ENCODE measurements at places on chromosomes 2 and 18.

DNA sequence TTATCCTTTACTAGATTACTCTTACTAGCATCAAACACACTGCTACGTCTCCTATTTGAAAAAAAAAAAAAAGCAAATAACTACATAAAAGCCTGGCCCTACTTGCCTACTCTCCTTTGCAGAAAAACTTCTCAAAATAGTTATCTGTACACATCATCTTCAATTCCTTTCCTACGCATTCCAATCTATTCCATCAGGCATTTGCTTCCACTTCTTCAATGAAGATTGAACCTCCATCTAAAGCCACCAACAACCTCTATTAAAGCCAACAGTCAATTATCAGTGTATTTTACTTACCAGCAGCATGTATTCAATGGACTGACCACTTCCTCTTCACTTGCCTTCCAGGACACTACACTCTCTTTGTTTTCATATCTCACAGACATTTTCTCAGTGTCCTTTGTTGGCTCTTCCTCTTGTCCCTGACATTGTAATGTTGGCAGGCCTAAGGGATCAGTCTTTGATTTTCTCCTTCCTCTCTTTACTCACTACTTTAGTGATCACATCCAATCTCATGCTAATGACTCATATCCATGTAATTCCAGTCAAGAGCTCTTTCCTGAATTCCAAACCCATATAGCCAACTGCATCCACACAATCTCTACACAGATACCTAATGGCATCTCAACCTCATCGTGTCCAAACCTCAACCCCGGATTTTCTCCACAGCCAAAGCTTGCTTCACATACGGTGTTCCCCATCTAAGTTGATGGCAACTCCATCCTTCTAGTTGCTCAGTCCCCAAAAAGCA, 131.3 kb downstream of the CCDC148 start:
- no peak for DNase-seq

- DNase-seq, result no peak
These were observed 112.1 kb downstream of the DTNB start for GRCh38 chr2:25561136-25561850.

GRCh38 chr2:41729800-41730364, 317.9 kb upstream of the PKDCC start:
- no peak for DNase-seq

- peak; percentile 90 for DNase-seq
These were observed 14.3 kb downstream of the MALL start for GRCh38 chr2:110101280-110101844.

GRCh38 chr2:105873281-105873680, 128.6 kb downstream of the NCK2 start:
- DNase-seq, result no peak

GRCh38 chr2:204282525-204282924, 262.8 kb upstream of the PARD3B start:
- DNase-seq, result no peak

GRCh38 chr2:213161759-213162515, 10.5 kb upstream of the IKZF2 start:
- DNase-seq, result no peak

DNA sequence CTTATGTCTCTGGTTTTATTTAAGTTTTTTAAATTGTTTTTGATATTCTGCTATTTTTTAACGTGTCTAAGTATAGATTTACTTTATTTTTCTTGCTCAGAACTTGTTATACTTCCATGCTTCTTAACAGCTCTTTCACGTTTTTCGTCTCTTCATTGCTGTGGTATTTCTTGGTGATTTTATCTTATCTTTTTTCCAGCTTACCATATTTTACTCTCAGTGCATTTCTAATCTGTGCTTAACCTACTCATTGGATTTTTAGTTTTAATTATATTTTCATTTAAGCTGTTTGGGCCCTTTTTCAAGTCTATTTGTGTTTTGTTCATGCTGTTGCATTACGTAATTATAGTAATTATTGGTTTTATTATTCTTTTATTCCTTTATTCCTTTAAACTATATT, 11.1 kb downstream of the SLC9A2 start:
- no peak for DNase-seq

DNA sequence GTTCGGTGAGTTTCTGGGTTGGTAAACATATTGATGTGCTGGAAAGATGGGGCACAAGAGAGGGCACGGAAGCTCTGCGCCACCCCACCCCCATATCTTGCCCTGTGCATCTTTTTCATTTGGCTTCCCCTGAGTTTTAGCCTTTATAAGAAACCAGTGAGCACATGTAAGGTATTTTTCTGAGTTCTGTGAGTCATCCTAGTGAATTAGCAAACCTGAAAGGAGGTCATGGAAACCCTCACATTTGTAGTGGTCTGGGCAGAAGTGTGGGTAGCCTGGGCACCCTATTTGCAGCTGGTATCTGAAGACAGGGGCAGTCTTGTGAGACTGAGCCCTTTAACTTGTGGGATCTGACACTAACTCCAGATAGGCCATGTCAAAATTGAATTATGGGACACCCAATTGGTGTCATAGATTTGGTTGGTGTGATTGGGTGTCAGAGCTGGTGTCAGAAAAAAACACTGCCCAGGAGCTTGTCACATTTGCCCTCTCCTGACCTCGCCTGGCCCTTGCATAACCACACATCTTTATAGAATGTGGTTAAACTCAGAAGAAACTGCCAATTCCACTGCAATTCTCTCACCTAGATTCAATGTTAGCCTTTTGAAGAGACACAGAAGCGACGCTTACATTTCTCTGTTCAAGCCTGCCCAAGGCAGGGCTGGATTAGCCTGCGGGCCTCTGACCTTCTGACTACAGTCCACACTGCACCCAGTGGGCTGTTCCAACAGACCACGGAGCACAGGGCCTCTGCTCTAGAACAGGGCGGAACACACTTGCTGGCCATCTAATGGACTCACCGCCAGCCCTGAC, 12.0 kb upstream of the GALM start:
- DNase-seq, result no peak

DNA sequence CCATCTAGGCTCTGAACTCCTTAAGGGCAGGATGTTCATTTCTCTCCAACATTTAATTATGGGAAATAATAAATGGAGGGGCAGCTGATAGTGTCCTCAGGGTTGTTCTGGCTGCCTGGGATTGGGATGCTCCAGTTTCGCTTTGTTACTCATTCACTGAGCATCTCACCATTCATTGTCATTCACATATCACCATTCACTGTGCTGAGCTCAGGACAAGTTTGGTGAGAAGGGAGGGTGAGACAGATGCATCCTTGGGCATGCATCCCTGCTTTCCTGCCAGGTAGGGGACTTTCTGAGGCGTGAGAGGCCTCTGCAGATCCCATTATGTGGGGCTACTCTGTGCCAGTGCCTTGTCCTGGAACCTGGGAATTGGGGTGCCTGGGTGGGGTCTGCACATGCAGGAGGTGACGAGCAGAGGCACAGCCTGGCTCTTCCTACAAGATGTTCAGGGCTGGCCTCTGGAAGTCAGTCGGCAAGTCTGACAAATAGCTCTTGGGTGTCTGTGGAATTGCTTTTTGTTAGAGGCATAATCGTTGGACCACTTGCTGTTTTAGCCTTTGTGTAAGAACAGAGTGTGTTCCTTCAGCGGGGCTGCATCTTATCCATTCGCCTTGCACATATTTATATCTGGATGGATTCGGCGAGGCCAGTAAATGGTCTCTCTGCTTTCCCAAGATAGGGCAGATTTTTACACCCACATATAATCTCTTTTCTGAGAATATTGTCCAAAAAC, 323.2 kb upstream of the THSD7B start:
- DNase-seq, result no peak

- peak; percentile 11 for DNase-seq
These were observed 34.8 kb upstream of the HNMT start for GRCh38 chr2:137929519-137929916.

DNA sequence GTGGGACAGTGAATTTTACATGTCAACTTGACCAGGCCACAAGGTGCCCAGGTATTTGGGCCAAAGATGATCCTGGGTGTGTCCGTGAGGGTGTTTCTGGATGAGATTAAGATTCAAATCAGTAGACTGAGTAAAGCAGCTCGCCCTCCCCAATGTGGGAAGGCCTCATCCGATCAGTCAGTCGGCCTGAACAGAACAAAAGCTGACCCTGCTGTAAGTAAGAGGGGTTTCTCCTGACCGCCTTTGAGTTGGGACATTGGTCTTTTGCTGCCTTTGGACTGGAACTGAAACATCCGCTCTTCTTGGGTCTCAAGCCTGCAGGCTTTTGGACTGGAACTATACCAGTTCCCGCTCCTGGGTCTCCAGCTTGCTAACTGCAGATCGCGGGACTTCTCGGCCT, 233.3 kb downstream of the KLHL29 start:
- DNase-seq, result no peak

GRCh38 chr2:135743860-135744259, 2.2 kb downstream of the UBXN4 start:
- DNase-seq, result no peak

- DNase-seq, result no peak
These were observed 79.0 kb downstream of the TNP1 start for GRCh38 chr2:216780843-216781242.

- DNase-seq, result no peak
These were observed 26.9 kb downstream of the NCKAP5 start for GRCh38 chr2:133541376-133541775.

GRCh38 chr18:78510636-78511035, 469.0 kb upstream of the SALL3 start:
- DNase-seq, result no peak

DNA sequence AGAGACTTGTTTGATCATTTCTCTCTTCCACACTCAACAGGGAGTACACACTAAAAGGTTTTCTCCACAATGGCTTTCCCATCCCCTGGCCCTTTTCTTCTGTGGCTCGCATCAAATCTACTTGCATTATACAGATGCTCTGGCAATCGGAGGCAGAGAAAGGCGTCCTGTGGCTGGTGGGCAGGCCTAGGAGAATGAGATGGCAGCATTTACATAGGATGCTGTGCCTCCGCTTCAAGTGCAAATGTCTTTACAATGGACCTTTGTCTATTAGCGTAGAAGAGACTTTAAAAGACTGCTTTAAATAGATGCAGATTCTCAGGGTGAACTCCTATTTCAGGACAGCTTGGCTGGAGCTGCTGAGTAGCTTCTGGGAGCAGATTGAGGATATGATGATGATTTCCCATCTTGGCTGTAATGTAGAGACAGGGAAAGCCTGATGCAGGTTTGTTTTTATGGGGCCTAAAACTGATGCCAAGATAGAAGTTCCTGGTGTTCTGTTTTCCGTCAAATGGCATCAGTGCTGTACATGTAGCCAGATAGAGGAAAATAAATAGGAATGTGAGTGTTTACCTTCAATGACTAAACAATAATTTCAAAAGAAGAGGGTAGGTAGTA, 423.4 kb downstream of the RND3 start:
- DNase-seq, result no peak

DNA sequence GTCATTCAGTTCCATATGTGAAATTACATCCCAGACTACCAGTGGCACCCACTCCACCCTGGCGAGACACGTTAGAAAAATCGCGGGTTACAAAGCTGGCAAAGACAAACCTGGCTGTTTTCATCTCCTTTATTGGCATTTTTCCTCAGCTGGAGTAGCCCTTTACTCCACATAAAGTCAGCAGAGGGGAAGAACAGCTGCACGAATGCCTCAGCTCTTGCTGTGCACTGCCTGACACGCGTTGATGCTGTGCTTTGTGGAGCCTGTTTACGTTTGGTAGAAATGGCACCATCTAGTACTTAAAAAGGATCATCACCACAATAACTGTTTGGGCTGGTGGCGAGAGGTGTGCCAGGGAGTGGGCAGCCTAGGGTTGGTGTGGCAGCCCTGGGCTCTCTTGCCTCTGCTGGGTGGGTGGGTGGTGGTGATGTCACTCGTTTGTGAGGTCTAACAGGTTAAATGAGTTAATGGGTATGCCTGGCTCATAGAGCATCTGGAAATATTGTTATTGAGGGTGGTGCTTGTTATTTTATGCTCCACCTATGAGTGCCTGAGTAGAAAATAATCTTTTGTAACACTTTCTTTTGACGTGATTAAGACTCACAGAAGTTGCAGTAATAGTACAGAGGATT, 16.4 kb downstream of the FARP2 start:
- DNase-seq, result no peak

- no peak for DNase-seq
These were observed 127.0 kb downstream of the EML6 start for GRCh38 chr2:54850171-54851122.

DNA sequence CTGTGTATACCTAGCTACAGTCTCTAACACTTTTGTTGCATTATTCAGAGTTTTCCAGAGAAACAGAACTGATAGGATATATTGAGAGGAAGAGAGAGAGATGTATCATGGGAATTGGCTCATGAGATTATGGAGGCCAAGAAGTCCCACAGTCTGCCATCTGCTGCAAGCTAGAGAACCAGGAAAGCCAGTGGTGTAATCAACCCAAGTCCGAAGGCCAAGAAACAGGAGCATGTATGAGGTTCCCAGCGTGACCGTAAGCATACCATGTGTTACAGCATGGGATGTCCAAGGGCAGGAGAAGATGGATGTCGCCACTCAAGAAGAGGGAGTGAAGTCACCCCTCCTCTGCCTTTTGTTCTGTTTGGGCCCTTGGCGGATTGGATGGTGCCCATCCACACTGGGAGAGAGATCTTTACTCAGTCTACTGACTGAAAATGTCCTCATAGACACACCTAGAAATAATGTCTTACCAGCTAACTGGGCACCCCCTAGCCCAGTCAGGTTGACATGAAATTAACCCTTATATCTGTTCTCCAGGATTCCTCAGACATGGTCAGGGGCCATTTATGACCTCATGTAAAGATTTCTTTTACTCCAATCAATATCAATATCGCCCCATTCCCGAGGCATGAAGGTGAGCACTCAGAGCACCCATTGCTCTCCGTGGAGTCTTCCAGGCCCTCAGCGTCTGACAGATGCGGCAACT, 179.6 kb downstream of the CTIF start:
- DNase-seq, result no peak

DNA sequence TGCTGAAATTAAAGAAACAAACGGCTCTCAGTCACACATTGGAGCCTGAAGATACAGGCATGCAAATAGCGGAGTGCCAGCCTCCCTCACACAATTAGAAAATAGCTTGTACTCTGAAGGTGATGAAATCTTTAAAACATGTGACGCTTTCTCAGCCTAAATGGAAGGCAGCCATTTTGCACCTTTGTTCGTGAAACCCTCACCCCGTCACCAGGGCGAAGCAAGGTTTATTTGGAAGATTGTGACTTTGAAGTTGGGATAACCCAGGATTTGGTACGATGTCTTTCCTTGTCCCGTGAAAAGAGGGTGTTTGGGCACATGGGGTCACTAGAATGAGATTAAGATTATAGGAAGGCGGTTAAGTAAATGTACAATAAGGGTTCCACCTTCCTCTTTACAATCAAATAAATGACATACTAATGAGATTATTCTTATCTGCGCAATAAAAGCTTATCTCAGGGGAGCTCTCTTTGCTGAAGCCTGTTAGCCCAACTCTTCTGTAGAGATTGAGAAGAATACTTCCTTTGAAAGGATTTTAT, 4.2 kb downstream of the SH3BP4 start:
- DNase-seq, result no peak
